DMS 273 treated with DMSO at 0.1 percent for 48 hours (cell line): ENCODE measurements at places on chromosomes 1 and 21.

GRCh38 chr1:203450479-203451149, 25.0 kb upstream of the PRELP start:
- DNase-seq = no peak

DNA sequence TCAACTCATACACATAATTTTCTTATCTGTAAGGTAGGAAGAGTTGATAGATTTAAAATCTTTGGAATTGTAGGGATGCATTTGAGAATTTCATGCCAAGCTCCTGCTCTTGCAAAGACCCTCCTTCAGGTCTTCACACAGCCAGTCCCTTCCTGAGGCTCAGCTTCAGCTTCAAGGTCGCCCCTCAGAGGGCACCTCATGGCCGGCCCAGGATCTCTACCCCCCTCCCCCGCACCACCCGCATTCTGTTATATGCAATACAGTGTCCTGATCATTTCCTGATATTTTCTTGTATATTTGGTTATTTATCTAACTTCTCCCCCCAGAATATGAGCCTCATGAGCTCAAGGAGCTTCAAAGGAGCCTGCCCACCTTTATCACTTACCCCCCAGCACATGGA, 47.0 kb upstream of the BACE2 start:
- DNase-seq = no peak

GRCh38 chr1:5640845-5641244, 351.4 kb downstream of the NPHP4 start:
- no peak for DNase-seq

DNA sequence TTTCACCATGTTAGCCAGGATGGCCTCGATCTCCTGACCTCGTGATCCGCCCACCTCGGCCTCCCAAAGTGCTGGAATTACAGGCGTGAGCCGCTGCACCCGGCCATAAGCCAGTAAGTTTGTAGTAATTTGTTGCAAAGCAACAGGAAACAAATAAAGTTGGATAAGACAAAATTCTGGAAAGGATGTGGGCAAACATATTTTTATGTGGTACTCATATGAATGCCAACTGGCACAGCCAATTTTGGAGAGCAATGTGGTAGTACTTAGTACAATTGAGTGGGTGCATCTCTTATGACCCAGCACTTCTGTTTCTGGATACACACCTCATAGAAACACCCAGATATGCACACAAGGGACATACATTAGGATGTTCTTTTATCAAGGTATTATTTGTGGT, 8.4 kb upstream of the IL12RB2 start:
- DNase-seq = no peak
